ENCODE measurements at places on chromosomes 1 and 21. TPM values are rescaled to one million over a fixed set of nuclear protein-coding genes. Genes with fewer than 3 reads are reported as not detected.

Gene MPC2
- 12.2 TPM for total RNA-seq

Gene OR10T2
- not detected for total RNA-seq

Gene CTTNBP2NL
- total RNA-seq = 15.5 TPM

Gene RAD54L
- 5.8 TPM for total RNA-seq

Gene CRNN
- total RNA-seq = not detected

Gene MIB2
- total RNA-seq = 31.1 TPM

Gene BARHL2
- total RNA-seq = under 0.01 TPM

Gene FLAD1
- 16.8 TPM for total RNA-seq

Gene CFHR1
- total RNA-seq = not detected

Gene CATSPERE
- 1.3 TPM for total RNA-seq

Gene TMEM81
- total RNA-seq = 2.3 TPM

Gene DMBX1
- not detected for total RNA-seq

Gene CDA
- total RNA-seq = 1.4 TPM

Gene SLFNL1
- total RNA-seq = 0.69 TPM

Gene CASQ2
- total RNA-seq = not detected

Gene MOV10
- total RNA-seq = 69.7 TPM

Gene UTS2
- total RNA-seq = not detected

Gene AGT
- not detected for total RNA-seq

Gene PAQR6
- total RNA-seq = 0.50 TPM

Gene MEGF6
- 30.8 TPM for total RNA-seq

Gene GJB3
- total RNA-seq = not detected

Gene SYNJ1
- 3.7 TPM for total RNA-seq

Gene ZNF593OS
- not detected for total RNA-seq

Gene SCP2
- 86.1 TPM for total RNA-seq

Gene TDRD5
- total RNA-seq = not detected

Gene LCE2C
- total RNA-seq = not detected

Gene MEX3A
- total RNA-seq = 12.2 TPM

Gene DENND2D
- 0.49 TPM for total RNA-seq

Gene PM20D1
- total RNA-seq = not detected

Gene CLEC20A
- total RNA-seq = not detected

Gene ASCL5
- not detected for total RNA-seq

Gene CELA3B
- total RNA-seq = not detected

Gene FLG2
- total RNA-seq = not detected

Gene OR2L5
- not detected for total RNA-seq

Gene SLC2A5
- not detected for total RNA-seq

Gene MROH9
- not detected for total RNA-seq

Gene CSF3R
- total RNA-seq = not detected

Gene AADACL4
- total RNA-seq = not detected

Gene TMEM240
- 2.1 TPM for total RNA-seq

Gene CLCA1
- not detected for total RNA-seq

Gene ARHGEF11
- 28.1 TPM for total RNA-seq

Gene UBL4B
- not detected for total RNA-seq

Gene VANGL1
- 25.2 TPM for total RNA-seq

Gene TMPRSS2
- total RNA-seq = not detected

Gene ADAMTS1
- total RNA-seq = 20.7 TPM

Gene SKI
- 15.5 TPM for total RNA-seq

Gene CD52
- total RNA-seq = not detected

Gene BCL2L15
- under 0.01 TPM for total RNA-seq

Gene PTPN7
- total RNA-seq = 0.49 TPM

Gene S100A9
- 1.2 TPM for total RNA-seq

Gene OTUD3
- 1.8 TPM for total RNA-seq

Gene VHLL
- not detected for total RNA-seq

Gene AIM2
- not detected for total RNA-seq
